ENCODE measurements at places on chromosomes 7 and 10.

DNA sequence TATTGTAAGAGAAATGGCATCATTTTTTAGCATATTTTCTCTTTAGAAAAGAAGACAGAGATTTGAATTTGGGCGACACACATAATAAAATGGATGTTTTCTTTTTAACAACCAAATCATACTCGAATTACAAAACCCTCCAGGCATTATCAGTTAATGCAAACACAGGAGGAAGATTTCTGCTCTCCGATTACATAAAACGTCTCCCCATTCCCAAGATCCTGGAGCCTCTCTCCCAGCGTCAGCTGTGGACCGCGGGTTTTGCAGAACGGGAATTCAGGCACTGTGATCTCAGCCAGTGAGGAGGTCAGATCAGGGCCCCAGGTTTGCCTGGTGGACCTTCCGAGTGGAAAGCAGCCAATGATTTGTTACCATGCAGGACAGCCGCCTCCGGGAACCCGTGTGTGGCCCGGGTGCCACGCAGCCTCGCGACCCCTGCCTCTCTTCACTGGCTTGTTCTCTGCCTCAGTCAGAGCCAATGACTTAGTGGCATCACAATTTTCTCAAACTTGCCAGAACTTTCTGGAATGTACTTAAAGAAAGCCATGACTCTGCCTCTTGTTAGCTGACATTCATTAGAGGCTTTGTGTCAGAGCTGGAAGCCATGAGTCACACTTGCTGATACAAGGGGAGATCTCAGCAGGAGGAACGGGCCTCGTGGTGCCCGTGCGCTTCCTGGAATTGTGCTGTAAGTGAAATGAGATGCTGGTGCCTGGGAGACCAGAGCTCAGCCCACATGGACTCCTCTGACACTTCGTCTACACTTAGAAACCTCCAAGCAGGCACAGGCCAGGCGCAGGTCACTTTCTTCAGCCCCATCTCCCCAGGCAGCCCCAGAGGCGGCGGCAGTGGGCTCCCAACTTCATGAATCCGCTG lies 246.1 kb downstream of the KLF6 start:
- DNase-seq: no peak

DNA sequence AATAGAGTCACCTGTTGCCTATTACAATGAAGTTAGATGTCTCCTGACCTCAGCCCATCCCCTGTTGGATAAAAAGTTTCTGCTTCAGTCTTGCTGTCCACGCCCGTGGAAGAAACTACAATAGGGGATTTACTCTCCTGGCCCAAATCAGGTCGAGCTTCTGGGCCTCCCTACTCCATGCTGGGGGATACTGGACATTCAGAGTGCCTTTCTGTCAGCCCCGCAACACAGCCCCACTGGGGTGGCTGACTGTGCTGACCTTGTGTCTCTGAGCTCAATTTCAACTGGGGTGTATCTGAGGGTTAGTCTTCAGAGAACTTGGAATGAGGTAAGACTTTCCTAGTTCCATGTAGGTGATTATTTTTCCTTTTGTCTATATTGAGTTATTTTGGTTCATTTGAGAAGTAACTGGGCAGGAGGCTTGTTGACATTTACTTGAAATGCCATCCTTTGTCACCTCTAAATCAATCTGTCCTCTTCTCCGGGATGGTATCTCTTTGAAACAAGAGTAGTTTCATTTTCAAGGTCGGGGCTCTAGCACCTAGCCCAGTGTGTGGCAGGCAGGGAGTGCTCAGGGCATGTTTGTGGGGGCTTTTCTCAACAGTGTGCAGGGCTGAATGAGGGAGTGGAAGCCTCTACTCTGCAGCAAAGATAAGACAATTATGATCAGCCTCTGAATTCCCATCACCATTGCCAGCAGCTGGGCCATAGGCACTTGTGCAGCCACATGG lies 17.7 kb upstream of the CXCL12 start:
- no peak for DNase-seq

DNA sequence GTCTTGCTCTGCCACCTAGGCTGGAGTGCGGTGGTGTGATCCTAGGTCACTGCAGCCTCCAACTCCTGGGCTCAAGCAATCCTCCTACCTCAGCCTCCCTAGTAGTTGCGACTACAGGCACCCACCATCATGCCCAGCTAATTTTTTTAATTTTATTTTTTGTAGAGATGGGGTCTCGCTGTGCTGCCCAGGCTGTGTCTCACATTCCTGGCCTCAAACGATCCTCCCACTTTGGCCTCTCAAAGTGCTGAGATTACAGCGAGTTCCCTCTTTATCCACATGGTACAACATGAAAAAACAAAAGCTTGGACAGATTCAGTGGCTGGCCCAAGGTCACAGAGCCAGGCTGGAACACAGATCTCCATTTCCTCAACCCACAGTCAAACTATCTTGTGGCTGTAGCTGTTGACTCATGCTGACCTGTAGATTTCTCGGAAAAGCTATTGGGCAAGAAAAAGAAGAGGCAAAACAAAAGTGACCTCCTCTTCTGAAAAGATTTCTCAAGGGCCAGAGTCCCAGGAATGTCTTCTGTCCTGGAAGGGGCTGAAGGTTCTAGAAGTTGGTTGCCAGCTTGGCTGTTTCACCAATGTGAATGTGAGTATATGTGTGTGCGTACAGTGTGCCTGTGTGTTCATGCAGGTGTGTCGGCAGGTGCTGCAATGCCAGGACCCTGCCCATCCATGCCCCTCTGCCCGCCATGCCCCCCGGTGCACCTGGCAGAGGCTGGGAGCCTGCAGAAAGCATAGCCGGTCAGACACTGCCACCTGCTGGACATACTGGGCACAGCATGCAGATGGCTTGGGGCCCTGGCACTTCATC lies 28.4 kb downstream of the TMEM130 start:
- peak; percentile 65 for DNase-seq

DNA sequence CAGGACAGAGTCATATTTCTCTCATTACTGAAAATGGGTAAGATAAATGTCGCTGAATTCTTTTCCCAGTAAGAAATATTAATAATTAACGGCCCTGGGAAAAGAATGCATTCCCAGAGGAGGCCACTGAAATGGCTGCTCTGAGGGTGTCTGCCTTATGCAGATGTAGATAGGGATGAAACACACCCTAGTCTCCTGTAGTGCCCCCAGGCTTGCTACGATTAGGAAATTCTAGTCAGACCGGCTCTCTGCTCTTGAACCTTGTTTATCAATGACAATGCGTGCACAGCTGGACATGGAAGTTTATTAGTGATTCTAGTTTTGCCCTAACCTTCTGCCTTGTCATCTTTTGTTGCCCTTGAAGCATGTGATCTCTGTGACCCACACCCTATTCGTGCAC lies 291.1 kb downstream of the ZNF248 start:
- no peak for DNase-seq

DNA sequence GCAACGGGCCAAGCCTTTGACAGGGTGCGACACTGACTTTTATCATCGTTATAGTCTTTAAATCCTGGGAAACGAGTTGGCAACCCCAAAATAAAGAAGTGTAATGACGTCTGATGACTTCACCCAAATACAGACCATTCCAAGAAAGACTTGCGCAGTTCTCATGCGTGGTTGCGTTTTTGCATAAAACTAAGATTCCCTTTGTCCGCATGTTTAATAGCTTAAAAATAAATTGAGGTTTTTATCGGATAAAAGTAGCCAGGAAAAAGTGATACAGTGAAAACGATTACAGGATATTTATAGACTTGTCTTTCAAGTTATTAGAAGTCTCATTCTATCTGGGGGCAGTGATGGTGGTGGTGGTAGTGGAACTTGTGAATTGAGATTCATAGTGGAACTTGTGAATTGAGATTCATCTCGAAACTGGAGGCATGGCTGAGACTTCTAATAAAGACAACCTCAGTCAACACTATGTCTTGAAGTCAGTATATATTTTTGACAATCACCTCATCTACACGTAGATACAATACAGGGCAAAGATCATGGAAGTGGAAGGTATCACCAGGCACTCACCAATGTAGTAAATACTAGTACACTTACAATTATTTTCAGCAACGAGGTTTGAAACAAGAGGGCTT lies 1.2 kb upstream of the NAMPT start:
- DNase-seq: no peak

- DNase-seq: no peak
These were observed 64.1 kb upstream of the DIP2C start for GRCh38 chr10:753530-753929.

- DNase-seq: no peak
These were observed 65.3 kb upstream of the SLF2 start for GRCh38 chr10:100847440-100847839.

DNA sequence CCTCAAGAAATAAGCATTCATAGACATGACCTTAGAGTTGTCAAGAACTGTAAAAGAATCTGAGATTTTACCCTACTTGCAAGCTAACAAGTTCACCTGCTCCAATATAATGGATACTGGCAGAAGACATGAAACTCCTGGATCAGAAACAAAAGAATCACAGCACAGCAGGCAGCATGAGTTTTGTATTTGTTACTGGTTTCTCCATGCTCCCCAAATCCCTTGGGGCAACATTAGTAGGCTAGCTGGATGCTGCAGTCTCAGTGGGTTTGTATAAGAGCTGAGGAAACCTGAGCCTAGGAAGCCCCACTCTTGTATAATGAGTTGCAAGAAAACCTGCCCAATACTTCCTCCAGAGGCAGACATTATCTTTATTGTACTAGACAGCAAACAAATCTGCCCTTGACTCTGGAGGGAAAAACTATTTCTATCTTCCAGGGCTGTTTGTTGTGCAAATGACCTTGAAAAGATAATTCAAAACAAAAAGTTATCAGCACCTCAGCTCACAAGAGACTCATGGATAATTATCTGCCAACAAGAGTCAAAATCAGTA lies 64.8 kb downstream of the ABLIM1 start:
- no peak for DNase-seq

DNA sequence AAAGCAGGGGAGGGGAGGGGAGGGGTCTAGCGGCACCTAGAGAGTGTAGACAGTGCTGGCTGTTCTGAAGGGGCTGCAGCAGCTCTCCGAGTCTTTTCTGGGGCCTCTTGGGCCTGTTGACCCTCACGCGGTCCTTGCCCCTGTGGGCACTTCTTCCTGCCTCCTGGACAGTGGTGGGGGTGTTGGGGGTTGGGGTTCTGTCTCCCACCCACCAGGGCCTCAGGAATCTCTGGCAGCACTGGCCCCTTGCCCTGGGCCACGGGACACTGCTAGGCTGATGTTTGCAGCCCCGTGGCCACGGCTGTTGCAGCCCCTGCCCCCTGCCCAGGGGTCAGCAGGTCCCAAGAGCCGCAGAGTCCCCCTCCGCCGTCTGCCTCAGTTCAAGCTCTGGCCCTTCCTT lies 68.9 kb upstream of the INPP5A start:
- no peak for DNase-seq

DNA sequence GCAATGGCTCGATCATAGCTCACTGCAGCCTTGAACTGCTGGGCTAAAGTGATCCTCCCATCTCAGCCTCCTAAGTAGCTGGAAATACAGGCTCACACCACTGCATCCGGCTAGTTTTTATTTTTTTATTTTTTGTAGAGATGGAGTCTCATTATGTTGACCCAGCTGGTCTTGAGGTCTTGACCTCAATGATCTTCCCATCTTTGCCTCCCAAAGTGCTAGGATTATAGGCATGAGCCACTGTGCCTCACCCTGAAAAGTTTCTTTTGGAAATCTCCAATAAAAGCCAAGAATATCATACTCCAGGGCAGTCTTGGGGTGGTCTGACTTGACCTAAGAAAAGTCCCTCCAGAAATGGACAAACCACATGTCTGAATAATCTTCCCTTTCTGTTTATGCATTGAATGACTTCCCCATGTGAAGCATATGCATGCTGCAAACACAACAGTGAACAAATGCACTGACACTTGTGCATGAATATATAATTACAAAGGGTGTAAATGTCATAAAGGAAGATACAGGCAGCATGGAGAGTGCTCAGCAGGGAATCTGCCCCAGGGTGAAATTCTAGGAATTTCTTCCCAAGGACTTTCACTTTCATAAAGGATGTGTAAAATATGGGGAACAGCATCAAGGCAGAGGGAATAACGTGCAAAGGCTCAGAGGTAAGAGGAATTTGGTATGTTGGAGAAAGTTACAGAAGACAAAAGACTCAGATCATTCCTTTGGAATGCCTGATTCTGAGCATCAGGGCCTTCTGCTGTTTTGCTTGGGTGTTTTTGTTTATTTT lies 142.4 kb upstream of the LYZL1 start:
- DNase-seq: no peak

DNA sequence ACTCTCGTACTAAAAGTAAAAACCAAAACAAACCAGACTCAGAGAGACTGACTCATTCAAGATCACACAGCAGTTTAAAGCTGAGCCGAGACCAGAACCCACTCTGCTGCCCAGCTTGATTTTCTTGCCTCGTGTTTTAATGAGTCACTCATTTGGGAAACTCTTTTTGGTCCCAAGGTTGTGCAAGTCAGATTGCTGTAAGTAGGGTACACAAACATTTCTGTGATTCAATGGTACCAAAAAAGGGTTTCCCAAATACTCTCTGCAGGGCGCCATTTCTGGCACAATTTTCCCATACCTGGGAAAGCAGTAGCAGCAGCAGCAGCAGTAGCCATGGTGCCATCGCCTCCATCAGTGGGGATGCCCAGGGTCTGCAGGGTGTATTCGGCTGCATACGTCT lies 69.9 kb downstream of the ASAH2B start:
- no peak for DNase-seq

- no peak for DNase-seq
These were observed 8.7 kb upstream of the SP8 start for GRCh38 chr7:20795361-20795760.

- DNase-seq: no peak
These were observed 117.4 kb downstream of the IPMK start for GRCh38 chr10:58150290-58150689.

DNA sequence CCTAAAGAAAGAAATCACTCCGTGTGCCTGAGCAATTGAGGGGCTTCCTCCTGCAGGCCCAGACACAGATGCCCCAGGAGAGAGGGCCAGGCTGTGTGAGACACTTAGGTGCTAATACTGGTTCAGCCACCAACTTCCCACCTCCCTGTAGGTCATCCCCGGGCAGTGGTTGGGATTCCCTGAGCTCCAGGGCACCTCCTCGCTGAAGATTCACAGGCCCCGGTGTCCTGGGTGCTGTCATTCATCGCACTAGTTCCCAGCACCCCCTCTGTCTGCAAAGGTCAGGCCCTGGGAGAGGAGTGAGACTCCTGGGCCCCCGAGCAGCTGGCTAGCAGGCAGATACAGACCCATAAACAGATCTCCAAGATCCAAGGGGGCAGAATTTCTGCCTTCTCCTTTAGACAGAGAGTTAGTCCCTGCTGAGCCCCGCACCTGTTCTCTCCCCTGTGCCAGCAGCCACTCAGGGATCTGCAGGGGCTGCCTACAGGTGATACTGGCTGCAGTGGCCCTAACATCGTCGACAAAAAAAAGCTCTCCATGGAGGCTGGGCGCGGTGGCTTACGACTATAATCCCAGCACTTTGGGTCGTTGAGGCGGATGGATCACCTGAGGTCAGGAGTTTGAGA lies 38.2 kb upstream of the GTF2I start:
- no peak for DNase-seq

- no peak for DNase-seq
These were observed 73.4 kb upstream of the C1GALT1 start for GRCh38 chr7:7108931-7109330.

Data from CD4-positive, alpha-beta T cell treated with Interleukin-15 for 4 hours (primary cell).